ENCODE measurements at places on chromosomes 4 and X. TPM values are rescaled to one million over a fixed set of nuclear protein-coding genes. Genes with fewer than 3 reads are reported as not detected.
A peak's percentile ranks its signal among the peaks of the same experiment; 100 is the strongest.

Gene TEC
- total RNA-seq: 6.3 TPM

Gene HS3ST1
- 18.7 TPM for total RNA-seq

Gene CXCL10
- 0.32 TPM for total RNA-seq

Gene UCP1
- total RNA-seq: not detected

Gene FAM47E
- total RNA-seq: 0.20 TPM

Gene MEPE
- total RNA-seq: not detected

Gene ERVMER34-1
- total RNA-seq: 5.1 TPM

Gene PTPN13
- 87.3 TPM for total RNA-seq

Gene CENPI
- total RNA-seq: 3.9 TPM

Gene XG
- 14.2 TPM for total RNA-seq

DNA sequence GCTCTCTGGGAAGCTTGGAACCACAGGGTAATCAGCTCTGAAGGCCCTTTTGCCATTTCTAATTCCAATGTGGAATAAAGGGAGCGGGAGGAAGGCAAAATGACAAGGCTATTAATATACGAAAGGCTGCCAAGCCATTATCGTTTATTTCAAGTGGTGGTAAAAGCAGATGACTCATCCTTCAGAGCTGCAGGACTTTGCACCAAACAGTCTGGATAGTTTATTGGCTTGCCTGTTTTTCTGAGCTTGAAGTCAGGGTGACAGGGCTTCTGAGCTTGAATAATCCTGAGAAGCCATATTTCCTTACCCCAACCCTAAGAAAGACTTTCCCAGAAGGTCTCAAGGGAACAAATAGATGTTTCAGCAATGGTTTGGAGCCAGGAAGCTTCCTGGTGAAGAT is 7.7 kb upstream of the GABRE start:
- no peak for ATAC-seq

DNA sequence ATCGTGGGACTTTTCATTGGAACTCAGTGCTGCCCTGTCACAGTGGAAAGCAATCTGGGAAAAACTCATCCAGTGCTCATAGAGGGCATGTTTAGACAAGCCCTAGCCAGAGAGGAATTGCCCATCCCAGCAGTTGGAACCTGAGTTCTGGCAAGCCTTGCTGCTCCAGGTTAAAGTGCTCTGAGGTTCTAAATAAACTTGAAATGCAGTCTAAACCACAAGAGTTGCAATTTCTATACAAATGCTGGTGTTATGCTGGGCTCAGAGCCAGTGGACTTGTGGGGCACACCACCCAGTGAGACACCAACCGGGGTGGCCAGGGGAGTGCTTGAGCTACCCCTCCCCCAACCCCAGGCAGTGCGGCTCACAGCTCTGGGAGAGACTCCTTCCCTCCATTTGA is 142.8 kb upstream of the PPP1R2C start:
- peak; percentile 52 for ATAC-seq

- no peak for ATAC-seq
These were observed 31.1 kb upstream of the SPANXB1 start for GRCh38 chrX:140971099-140971795.

GRCh38 chr4:89753601-89754066 is 83.3 kb downstream of the SNCA start:
- peak; percentile 93 for ATAC-seq

DNA sequence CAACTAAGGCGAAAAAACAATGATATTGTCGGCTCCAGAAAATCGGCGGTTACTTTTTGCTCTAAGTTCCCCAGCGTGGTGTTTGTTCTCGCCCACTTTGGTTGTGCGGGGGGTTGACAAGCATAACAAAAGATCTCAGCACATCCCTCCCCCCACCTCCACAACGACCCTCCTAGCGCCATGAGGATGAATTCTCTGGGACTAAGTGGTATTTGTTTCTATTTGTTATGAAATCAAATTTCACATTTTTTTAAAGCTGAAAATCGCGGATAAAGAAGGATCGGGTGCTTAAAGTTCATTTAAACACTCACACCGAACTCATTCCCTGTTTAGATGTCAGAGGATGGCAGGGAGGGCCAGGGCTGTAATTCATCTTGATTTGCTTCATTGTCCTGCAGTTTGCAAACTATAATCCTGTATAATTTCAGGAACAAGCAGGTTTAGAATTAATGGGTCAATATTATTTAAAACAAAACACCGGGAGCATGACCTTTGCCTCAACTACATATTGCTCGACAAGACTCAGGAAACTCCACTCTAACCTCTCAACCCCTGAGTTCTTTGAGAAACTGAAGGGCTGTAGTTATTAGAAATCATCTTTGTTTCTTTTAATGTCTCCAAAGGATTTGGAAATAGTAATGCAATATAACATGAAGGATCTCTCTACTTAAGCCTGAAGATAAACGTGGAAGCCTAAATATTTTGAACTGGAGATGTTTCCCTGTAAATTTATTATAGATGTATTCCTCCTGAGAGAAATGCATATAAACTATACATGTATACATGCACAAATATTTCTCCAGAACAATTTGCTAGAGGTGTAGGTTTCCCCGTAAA is 6.4 kb downstream of the PITX2 start:
- ATAC-seq: no peak

GRCh38 chr4:145703850-145704497 is 24.0 kb downstream of the C4orf51 start:
- peak; percentile 96 for ATAC-seq

- ATAC-seq: peak; percentile 69
These were observed 395.2 kb downstream of the MID1IP1 start for GRCh38 chrX:39196192-39197102.

DNA sequence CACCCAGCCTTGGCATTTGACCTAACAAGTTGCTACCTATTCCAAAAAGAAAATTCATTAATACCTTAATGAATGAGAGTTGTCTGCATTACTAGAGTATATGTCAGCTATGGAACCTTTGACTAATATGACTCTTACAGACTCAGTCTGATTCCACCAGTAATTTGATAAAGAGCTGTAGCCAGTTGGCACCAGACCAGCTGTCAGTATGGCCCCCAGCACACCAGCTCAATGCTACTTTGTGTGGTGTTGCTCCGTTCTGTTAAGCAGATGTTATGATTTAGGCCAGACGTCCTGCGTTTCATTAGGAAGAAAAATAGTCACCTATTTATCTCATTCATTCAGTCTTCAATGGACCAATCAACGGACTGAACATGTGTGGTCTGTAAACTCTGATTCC is 215.5 kb downstream of the TLL1 start:
- ATAC-seq: no peak

DNA sequence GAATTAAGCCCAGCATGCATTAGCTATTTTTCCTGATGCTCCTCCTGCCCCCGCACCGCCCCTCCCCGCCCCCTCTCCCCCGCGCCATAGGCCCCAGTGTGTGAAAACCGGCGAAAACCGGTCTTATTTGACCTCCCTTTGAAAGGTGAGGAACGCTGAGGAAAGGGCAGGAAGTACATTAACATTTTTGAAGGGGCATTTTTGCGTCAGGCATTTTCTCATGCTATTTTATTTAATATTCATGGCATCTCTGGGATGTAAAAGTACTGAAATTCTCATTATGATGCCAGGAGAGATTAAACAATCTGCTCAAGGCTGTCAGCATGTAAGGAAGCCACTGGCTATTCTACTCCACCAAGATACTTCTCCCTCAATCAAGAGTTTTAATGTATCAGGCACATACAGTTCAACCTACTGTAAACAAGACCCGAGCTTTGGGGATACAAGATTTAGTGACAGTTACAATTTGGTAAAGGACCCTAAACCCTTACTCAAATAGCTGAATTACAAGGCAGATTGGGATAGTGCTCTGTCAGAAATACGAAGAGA is 1.2 kb upstream of the NMU start:
- no peak for ATAC-seq

DNA sequence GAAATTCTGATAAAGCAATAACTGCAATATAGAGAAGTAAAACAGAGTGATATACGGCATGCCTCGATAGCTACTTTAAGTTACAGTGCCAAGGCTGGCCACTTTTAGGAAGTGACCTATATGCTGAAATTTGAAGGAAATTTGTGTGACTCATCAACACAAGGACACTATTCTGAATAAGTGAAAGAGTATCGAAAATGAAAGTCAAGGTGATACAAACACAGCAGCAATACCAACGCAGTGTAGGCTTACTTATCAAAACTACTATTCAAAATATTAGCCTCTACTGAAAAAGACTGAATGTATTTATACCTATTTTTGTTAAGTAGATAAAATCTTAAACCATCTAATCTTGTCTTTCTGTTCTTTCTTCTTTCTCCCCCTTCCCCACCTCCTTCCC is 459.9 kb upstream of the GNPDA2 start:
- ATAC-seq: no peak

GRCh38 chr4:72084587-72085011 is 52.8 kb downstream of the NPFFR2 start:
- ATAC-seq: no peak

DNA sequence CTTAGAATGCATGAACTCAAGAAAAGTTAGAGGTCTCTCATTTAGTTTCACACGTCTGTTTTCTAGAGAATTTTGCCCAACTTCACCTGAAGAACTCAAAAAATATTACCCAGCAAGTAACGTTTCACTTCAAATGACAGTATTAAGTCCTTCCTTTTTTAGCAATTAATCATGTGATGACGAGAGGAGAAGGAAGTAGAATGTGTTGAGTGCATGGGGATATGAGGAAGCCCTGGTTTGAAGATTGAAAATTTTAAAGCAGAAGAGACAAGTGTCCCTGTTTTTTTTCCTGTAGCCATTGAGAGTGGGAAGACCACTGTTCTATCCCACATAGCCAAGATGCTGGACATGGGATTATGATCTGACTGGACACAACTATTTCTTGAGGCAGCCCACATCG is 406.3 kb upstream of the CPEB2 start:
- no peak for ATAC-seq

DNA sequence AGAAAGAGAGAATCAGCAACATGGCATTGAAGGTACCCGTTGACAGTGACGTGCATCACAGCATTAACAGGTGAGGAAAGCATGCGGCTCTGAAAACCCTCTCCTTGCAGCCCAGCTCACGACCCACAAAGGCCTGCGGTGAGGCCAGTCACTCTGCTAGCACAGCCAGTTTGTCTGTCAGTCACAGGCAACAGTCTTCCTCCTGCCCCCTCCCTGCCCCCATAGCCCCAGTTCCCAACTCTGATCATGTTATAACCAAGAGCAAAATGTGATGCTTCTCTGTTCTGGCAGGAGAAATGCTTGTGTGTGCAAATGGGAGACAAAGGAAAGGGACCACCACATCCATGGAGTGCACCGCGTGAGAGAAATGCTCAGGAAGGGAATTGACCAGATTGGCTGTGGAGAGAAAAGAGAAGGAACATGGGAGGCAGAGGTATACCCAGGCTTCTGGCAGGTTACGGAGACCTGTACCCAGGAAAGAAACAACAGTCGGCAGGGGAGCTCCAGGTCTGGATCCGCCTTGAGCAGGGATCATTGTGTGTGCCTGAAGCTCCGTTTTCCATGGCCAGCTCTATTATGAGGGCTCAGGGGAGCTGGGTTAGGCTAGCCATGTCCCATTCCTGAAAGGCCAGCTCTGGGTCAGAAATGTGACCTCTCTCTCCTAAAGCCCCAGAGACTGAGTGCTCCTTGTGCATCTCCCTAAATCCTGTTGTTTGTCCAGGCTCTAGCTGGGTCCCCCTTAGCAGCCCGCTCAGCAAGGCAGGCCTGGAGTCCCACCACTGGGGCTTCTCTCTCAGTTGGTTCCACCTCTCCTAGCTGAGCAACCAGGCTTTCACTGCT is 139.7 kb upstream of the MAMLD1 start:
- ATAC-seq: no peak

DNA sequence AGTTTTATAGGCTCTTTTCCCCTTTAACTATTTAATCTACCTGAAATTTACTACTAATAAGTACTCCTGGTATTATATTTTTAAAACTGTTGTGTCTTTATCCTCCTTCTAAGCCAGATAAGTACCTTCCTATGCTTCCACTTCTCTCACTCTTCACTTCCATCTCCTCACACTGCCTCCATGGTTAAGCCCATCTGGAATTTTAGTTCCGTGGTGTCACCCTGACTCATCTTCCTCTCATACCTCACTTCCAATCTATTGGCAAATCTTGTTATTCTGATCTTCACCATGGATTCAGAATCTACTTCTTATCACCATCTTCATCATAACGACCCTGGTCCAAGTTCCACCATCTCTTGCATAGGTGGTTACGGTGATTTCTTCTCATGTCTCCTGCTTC is 32.7 kb upstream of the DAPP1 start:
- ATAC-seq: no peak

DNA sequence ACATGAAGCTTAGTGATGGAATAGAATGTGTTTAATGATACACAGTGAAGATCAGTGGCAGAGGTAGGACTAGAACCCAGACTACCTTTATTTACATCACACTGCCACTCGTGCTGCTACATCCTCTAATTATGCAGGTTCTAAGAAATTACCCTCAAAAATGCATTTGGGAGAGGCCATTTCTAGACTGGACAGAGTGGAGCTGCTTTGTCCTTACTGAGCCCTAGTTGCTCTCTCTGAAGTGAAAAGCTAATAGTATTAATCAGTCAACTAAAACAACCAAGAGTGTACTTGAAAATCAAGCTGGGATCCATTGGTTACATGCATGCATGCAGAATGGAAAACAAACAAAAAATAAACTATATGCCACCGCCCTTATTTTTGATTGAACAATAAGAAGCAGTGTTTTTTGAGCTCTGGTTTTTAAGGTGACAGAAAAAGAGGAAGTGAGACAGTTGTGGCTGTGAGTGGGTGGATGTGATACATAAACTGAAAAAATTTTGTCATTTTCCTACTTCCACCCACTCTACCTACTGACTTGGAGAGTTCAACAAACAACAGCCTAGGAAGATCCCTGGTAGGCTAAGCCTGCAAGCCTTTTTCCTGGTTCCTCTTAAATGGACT is 6.8 kb upstream of the VSIG4 start:
- peak; percentile 18 for ATAC-seq

- no peak for ATAC-seq
These were observed 166.8 kb downstream of the BCOR start for GRCh38 chrX:39930786-39931528.

GRCh38 chrX:115894087-115894486 is 276.5 kb upstream of the AGTR2 start:
- no peak for ATAC-seq

DNA sequence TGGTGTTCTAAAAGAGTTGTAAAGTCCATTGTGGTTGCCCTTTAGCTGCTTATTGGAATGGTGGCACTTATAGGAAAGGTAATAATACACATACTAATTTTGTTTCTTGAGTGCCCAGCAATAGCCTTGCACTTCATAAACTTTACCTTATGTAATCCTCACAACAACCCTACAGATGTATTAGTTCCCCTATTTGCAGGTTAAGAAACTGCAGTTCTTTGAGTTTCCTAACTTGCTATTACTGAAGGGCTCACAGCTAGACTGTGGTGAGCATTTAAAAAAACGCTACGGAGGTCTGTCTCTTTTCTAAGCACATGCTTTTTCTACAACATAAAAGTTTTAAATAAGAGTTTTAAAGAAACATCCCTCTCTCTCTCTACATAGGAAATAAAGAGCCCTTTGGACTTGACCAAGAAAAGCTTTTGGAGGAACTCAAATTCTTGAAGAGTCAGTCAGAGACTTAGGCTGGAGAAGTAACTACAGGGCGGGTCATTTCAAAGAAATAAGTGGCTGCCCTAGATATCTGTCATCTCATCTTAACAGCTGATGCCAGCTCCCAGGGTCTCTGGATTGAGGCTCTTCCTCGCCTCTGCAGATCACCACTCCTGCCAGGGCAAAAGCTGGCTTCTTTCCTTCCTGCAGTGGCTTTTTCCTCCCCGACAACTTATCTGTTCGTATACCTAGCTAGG is 42.0 kb upstream of the FBXW7 start:
- ATAC-seq: no peak

GRCh38 chrX:46294234-46294633 is 251.0 kb downstream of the ZNF674 start:
- ATAC-seq: no peak

GRCh38 chrX:136318156-136318555 is 17.4 kb downstream of the ADGRG4 start:
- no peak for ATAC-seq

GRCh38 chr4:7367864-7368277 is 66.9 kb downstream of the PSAPL1 start:
- no peak for ATAC-seq

Data from esophagus mucosa (tissue), 1 donor.